ENCODE measurements at places on chromosomes 5 and 9.
A peak's percentile ranks its signal among the peaks of the same experiment; 100 is the strongest.

DNA sequence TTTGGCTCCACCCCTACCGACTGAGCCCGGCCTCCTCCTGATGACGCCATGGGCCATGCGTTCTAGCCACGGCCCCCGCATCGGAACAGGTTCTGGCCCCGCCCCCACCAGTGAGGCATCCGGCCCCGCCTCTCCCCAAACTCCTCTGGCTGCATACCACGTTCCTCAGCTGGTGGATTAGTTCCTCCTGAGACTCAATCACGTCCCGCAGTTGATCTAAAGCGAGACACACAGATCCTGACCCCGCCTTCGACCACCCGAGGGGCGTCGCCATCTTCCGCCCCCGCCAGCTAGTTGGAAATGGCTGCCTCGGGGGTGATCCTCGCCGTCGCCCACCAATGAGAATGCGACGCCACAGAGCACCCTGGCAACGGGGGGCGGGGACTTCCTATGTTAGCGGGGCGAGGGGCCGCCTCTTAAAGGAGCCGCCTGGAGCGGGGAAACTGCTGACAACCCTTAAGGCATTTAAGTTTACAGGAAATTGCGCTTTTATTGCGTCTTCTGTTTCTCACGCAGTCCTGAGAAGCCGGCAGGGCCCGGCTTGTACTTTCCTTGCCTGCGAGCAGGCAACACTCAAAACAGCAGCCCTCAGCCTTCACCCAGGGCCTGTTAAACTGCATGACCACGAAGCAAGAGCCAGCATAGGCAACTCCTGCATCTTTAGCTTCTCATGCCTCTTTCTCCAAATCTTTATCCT lies at the start of gene SPATA24:
SPATA24 (minus strand) TSS at position 303 of the 697 bp plus-strand sequence; CDS start at position 274, 29 bp downstream.
- DNase-seq = peak; percentile 91

DNA sequence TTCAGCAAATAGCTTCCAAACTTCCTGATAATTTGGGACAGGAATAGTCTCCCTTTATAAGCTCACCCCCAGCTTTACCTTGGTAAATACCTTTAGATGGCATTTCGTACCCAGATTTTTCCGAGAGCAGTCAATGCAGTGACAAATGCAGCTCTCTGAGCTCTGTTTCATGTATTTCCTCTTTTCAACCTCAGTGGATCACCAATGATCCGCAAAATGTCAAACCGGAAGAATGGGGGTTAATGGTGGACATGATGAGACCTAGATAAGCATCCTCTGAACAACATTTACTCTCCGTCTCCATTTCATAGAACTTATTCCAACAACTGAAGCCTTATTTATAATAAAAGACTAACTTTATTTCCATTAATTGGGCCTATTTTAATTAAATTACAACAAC lies 227.3 kb downstream of the MCTP1 start:
- DNase-seq = no peak

DNA sequence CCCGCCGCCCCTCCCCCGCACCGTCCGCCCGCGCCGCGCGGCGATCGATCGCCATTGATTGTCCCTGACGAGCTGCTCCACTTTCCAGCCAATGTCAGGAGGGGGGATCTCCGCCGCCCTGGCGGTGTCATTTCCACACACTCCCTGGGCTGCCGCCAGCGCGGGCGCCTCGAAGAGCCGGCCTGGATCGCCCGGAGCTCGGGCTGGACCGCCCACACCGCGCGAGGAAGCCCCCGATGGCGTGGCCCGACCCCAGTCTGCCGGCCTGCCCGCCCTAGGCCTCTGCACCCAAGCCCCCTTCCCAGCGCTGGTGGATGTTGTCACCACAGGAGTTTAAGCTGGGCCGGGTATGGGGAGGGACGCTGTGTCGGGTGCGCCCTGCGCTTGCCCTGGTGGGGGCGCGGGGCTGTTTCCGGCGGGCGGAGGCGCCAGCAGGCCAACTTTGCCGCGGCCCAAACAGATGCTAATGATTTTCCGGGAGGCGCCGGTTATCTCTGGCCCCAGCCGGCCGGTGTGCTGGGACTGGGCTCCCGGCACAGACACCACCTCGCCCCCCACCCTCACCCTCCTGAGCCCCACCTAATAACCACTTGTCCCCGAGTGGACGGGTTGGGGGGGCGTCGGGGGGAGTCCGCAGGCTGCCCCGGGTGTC lies 10.6 kb upstream of the CXXC5 start:
- peak; percentile 50 for DNase-seq

GRCh38 chr9:13446938-13447842 lies 167.7 kb upstream of the MPDZ start:
- DNase-seq = no peak

DNA sequence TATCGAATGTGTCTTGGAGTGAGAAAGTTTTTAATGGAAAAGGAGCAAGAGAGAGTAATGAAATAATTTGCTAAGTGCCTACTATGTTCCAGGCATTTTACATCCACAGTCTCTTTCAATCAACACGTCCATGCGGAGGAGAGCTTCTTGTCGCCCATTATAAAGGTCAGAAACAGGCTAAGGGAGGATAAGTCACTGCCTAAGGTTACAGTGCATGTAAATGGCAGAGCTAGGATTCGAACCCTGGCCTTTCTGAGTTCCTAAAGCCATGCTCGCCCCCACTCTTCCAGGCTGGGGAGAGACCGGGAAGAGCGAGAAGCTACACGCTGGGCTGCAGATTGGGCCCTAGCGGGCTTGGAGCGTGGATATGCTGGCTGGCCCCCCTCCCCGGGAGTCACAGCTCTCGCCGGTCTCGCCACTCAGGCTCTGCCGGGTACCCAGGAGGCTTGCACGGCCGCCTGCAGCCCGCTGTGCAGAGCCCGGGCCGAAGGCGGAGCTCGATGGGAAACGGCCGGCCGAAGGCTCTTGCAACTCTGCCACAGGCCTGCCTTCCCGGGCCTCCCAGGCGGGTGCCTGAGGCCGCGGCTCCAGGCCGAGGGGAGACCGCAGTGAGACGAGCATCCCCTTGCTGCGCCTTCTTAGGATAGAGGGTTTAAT lies 775 bp upstream of the LHX2 start:
- DNase-seq = no peak

GRCh38 chr5:7537573-7537972 lies 141.6 kb downstream of the ADCY2 start:
- no peak for DNase-seq

DNA sequence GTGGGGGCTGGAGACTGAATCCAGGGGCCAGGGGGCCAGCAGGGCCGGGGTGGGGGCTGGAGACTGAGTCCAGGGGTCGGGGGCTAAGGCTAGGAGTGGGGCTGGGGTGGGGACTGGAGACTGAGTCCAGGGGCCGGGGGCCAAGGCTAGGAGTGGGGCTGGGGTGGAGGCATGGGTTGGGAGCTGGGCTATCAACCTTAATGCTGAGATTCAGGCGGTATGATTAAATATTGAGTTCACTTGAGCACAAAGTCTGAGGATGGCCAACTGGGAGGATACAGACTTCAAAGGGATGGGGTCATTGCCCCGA lies 17.0 kb upstream of the LRRC14B start:
- no peak for DNase-seq

DNA sequence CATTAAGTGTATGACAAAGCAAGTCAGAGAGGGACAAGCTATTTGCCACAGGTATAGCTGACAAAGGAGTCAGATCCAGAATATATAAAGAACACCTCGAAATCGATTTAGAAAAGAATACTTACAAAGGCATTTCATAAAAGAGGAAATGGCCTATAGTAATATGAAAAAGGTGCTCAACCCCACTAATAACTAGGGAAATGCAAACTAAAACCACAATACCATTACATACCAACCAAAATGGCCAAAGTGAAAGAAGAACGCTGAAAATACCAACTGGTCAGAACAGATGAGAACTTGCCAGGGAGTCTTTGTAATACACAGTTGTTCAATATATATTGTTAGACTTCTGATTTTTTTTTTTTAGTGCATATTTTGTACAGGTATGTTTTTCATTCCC lies 152.9 kb downstream of the CDC42SE2 start:
- DNase-seq = no peak

GRCh38 chr5:43432486-43433375 lies 20.5 kb upstream of the CCL28 start:
- DNase-seq = no peak

DNA sequence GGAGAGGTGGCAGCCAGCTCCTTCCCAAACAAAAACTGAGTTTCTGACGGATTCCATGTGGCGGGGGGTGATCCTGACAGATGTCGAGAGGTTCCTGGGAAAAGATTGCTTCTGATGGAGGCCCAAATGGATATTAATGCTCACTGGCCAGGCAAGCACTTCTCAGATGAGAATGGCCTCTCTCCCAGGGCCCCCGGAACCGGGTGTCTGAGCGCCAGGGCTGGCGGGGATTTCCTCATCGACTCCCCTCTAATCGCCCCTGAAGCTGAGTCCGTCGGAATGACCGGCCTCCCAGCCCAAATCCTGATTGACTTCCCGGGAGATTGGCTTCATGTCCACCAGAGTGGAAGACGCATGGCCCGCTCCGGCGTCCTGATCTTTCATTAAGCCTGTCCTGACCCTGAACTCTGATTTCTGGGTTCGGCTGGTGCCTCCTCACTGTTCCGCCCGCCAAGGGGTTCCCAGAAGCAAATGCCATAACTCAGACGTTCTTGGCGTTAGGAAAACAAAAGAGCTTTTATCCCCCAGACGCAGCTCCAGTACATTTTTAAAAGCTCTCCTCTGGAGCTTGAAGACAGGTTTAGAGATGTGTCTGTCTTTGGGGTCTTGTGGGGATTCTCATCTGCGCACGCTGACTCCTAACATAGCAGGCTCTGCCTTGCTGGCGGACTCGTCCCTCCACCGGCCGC lies 17.6 kb downstream of the FIBCD1 start:
- no peak for DNase-seq

- DNase-seq = no peak
Measured at GRCh38 chr5:124895236-124895635, 148.8 kb upstream of the ZNF608 start.

- DNase-seq = no peak
Measured at GRCh38 chr5:142296914-142297417, 27.9 kb downstream of the SPRY4 start.

- no peak for DNase-seq
Measured at GRCh38 chr5:157045601-157046000, 13.3 kb downstream of the HAVCR1 start.

DNA sequence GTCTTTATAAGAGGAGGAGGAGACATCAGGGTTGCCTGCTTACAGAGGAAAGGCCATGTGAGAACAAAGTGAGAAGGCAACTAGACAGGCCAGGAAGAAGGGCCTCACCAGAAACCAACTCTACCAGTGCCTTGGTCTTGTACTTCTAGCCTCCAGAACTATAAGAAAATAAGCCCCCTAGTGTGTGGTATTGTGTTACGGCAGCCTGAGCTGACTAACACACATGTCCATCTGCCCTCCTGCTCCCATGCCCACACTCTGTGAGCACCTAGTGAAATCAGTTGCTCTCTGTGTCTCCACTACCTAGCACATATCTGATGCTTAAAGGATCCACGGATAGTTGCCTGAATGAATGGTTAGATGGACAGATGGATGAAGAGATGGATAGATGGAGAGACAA lies 6.9 kb downstream of the AK3 start:
- DNase-seq = no peak

- no peak for DNase-seq
Measured at GRCh38 chr5:37892586-37892985, 52.7 kb upstream of the GDNF start.

GRCh38 chr5:112579599-112580170 lies 158.0 kb upstream of the APC start:
- DNase-seq = no peak

DNA sequence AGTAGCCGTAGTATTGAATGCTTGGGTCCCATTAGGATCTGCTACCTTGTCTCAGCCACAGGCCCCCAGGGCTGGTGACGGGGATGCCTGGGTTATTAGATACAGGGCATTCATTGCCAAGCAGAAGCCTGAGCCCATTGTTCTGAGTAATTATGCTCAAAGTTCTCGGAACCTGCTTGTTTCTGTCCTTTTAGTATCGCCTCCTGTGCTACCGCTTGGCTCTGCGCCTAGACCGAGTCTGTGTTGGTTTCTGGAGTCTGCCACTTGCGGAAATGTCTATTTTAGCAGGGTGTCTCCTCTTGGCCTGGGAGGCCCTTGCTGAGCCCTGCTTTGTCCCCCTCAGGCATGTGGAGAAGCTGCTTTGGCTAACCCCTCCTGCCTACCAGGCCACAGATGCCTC lies 506.1 kb downstream of the BNC2 start:
- DNase-seq = no peak

DNA sequence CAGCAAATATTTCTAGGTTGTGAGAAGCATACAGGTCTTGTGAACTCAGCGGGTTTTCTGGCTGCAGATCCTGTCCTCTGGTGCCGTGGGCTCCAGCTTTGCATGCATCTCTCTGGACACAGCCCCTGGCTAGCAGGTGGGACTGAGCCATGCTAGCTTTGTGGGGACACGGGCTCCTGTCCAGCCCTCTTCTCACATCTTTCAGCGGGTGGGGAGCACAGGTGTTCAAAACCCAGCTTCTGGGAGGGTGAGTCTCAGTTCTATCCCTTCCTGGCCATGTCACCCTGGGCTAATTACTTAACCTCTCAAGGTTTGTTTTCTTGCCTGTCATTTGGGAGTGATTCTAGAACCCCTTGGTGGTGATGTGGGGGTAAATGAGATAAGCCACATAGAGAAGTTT lies 162.3 kb downstream of the ICE1 start:
- DNase-seq = no peak

All from central memory CD8-positive, alpha-beta T cell (primary cell).